WERI-Rb-1 (cell line): ENCODE measurements at places on chromosomes 1 and 21.

- DNase-seq = no peak
These were observed 91.3 kb downstream of the UCHL5 start for GRCh38 chr1:192967901-192968300.

DNA sequence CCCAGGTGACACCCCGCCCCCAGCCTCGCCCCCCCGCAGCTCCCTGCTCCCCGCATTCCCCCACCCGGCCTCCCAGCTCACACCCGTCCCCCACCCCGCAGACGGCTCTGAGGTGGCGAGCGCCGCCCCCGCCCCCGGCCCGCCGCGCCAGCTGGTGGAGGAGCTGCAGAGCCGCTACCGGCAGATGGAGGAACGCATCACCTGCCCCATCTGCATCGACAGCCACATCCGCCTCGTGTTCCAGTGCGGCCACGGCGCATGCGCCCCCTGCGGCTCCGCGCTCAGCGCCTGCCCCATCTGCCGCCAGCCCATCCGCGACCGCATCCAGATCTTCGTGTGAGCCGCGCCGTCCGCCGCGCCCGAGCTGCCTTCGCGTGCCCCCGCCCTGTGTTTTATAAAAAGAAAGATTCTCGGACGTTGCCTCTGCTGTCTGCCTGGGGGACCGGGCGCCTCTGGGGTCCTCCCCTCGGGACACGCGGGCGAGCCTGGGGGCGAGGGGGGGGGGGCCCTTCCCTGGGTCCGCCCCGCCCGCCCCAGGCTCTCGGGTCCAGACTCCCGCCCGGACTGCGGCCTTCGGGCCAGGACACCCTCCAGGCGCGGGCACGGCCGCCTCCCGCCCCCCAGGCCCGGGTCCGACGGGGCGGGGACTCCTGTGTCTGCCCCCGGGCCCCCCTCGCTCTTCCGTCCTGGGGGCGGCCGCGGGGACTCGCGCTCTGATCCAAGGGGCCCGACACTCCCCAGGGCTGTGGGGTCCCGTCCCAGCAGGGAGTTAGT lies 1.6 kb upstream of the MMP23B start:
- DNase-seq = no peak

DNA sequence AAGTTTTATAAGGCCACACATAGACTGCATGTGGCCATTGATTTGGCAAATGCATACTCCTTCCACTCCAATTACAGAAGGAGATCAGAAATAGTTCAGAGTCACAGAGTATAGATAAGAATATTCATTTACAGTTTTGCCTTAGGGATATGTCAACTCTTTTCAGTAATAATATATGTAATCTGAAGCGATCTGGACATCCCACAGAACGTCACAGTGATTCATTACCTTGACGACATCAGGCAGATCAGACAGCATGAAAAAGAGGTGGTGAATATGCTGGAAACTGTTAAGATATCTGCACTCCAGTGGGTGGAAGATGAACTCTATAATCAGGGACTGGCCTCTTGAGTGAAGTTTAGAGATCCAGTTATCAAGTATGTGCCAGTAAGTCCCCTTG lies 240.4 kb downstream of the DPYD start:
- no peak for DNase-seq

DNA sequence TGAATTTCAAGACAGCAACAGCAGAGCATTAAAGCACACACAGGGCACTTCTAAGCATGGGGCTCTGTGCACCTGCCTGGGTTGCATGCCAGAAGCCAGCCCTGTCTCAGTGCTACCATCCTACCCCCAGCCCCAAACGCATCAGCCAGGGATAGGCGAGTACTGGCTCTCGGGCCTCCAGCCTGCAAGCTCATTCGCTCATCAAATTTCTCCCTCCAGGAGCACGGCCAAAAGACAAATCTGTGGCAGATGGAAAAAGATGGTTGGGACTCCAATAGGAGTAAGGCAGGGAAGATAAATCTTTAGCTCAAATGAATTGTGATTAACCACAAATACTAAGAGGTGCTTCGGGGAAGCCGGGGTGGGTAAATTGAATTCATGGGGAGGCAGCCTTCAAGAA lies 189.6 kb downstream of the KAZN start:
- no peak for DNase-seq

GRCh38 chr1:70706381-70707037 lies 295.4 kb downstream of the CTH start:
- DNase-seq = no peak

DNA sequence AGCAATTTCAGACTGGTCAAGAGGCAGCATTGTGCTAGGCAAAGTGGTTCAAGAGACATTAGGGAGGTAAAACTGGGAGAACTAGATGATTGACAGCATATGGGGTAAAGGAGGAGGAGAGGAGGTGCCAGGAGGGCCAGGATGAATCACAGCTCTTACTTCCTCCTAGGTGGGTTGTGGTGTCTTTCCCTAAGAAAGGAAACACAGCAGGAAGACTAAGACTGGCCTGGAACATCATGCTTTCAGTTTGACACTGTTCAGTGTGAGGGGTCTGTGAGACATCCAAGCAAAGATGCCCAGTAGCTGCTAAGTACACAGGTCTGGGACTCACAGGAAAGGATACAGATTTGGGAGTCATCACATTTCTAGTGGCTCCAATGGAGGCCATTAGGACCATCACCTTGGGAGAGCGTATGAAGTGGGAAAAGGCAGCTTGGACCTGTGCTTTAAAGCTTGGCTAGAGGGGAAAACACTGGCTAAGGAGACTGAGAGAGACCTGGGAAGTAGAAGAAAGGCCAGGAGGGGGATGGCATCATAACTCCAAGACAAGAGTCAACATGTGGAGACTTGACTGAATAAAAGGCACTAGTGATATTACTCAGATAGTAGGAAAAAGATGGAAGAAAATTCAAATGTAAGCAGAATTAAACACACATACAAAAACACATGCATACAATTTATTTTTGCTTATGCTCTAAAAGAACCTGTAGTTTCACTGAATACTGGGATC lies 17.3 kb downstream of the CD58 start:
- DNase-seq = no peak

- no peak for DNase-seq
These were observed 33.5 kb downstream of the ODR4 start for GRCh38 chr1:186409091-186409490.

DNA sequence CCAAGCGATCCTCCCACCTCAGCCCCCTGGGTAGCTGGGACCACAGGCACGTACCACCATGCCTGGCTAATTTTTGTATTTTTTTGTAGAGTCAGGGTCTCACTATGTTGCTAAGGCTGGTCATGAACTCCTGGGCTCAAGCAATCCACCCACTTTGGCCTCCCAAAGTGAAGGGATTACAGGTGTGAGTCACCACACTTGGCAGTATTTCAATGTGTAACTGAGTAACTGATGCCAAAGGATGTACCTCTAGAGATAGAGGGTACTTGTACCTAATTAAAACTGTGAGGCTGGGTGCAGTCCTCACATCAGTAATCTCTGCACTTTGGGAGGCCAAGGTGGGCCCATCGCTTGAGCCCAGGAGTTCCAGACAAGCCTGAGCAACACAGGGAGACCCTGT lies 258.7 kb upstream of the DMRTA2 start:
- DNase-seq = no peak
